H7 (cell line): ENCODE measurements at places on chromosomes 6 and 20. TPM values are rescaled to one million over a fixed set of nuclear protein-coding genes. Genes with fewer than 3 reads are reported as not detected.

GRCh38 chr6:39840781-39841180, 48.6 kb downstream of the DAAM2 start:
- DNase-seq: no peak

The SLC35F1 gene
- 10.1 and 11.3 TPM in 2 replicates for total RNA-seq

- no peak for DNase-seq
Observed at GRCh38 chr6:9138936-9139335, 703.6 kb upstream of the SLC35B3 start.

- no peak for DNase-seq
Observed at GRCh38 chr6:116763906-116764628, 1.5 kb downstream of the FAM162B start.
